CD4-positive, CD25-positive, alpha-beta regulatory T cell (primary cell): ENCODE measurements at places on chromosomes 12 and 14.

DNA sequence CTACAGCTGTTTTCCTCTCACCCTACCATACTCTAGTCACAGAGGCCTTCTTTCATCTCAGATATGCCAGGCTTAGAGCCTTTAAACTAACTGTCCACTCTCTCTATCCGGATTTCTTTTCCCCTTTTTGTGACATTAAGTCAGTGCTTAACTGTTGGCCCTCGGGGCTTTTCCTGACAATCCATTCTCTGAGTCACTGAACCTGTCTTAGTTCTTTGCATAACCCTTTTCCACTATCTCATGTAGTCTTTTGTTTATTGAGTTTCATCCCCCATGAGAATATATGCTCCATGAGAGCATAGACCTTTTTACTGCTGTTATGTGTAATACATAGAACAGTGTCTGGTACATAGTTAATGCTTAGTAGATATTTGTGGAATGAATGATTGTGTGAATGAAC lies 68.7 kb downstream of the PLEKHA5 start:
- no peak for DNase-seq

DNA sequence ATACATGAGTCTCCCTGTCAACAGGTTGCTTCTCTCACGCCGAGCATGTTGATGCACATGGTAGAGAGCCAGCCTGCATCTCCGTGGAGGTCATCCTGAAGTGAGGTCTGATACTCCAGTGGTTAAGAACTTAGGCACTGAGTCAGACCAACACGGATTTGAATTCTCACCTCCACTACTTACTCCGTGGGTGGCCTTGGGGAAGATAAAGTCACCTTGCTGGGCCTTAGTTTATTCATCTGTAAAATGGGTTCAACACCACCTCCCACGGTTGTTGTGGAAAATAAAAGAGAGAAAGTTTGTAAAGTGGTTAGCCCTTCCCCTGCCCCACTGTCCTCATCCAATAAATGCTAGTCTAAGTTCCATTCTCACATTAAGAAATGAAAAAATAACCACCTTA lies 408.9 kb downstream of the MED13L start:
- no peak for DNase-seq

DNA sequence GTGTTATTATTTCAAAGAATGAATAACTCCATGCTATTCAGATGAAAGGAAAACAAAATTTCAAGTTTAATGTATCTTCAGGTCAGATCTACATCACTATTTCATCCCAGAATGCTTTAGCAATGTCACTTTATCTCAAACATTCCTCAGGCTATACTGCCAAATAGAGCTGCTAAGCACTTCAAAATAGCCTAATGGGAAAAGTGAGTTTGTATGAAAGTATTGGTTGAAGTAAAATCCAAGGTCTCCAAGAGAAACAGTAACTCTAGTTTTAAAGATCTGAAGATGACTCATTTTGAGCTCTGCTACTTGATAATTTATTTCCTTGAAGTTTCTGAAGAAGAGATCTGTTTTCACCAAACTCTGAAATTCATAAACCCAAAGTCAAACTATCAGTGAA lies 466.2 kb upstream of the FOXG1 start:
- DNase-seq = no peak

DNA sequence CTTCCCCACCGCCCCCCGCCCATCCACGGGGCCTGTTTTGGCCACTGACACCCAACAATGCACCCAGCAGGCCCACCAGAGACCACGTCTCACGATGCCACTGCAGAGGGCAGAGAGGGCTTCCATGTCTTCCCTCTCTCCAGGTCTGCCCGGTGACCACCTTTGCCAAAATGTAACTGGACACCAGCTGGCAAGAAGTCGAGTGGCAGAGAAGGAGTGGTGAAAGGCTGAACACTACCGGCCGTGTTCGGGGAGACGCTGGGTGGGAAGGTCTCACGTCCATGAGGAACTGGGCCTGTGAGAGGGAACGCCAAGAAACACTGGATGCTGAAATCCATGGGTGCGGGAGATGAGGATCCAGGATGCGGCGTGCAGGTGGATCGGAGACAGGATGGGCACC lies 308.2 kb downstream of the ADGRD1 start:
- no peak for DNase-seq

DNA sequence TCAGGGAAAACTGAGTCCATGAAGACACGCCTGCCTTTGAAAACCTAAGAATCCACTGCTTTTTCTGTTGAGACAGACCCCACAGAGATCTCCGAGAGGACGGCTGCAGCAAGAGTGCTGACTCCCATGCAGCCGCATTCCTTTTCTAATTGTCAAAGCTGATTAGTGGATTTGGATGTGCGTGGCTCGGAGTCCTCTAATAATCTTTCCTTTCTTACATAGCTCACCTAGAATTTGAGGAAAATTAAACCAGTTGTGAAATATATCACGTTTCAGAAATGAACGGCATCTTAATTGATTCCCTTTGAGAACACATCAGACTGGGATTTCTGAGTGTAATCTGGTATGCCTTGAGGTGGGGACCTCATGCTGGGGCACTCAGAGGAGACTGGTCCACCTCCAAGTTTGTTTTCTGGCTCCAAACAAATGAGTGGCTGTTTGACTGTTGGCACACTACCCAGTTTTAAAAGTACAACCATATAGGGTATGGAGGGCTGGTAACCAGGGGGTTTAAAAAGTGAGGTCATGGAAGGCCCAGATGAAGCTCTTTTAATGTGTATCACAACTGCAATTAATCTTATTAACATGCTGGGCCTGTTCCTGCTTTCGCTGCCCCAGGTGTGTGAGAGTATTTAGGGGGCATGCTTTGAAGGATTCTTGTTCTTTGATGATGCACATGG lies 63.3 kb downstream of the RASSF3 start:
- no peak for DNase-seq

- no peak for DNase-seq
These were observed 460.5 kb downstream of the TMEM121 start for GRCh38 chr14:105986894-105987284.

- no peak for DNase-seq
These were observed 24.7 kb downstream of the OR4N2 start for GRCh38 chr14:19828314-19828713.

DNA sequence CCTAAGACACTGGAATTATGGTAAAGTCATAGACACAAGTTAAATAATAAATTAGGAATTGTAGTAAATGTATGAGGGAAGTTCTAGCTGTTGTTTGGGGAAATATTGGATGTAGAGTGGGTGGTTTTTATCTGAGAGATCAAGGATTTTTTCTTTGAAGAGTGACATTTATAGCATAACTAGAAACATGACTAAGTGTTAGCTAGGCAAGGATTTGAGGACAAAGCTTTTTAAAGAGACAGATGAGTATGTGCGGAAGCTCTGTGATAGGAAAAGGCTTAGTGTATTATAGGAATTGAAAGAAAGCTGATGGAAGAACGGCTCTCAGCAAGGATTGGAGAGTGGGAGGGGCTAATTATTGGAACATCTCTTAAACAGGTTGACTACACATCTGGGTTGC lies 24.5 kb downstream of the PDZRN4 start:
- DNase-seq = no peak

- DNase-seq = no peak
These were observed 31.1 kb upstream of the EIF5 start for GRCh38 chr14:103302966-103303365.

GRCh38 chr14:50920482-50921230 lies 23.6 kb downstream of the PYGL start:
- no peak for DNase-seq

GRCh38 chr14:44412858-44413569 lies 94.1 kb downstream of the FSCB start:
- DNase-seq = no peak

DNA sequence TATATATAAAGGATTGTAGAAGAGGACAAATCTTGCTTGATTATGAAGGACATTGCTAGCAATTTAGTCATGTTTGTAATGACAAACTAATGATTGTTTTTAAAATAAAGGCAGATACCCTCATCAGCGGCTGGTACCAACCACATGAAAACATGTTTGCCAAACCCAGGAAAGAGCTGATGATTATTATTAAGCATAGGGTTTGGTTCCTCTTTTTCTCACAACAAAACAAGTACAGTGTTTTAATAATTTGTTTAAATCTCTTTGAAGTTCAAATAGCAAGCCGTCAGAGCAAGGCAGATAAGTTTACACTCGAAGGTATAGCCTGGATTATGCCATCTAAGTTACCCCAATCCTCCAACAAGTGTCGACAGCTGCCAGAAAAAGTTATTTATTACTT lies 5.3 kb upstream of the SINHCAF start:
- DNase-seq = no peak

DNA sequence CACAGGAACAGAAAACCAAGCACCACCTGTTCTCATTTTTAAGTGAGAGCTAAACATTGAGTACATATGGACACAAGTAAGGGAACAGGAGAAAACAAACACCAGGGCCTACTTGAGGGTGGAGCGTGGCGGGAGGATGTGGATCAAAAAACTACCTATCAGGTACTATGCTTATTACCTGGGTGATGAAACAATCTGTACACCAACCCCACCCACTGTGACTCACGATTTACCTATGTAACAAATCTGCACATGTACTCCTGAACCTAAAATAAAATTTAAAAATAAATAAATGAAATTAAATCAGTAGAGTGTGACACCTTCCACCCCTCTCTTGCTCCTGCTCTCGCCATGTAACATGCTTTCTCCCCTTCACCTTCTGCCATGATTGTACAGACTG lies 615.5 kb downstream of the RPL10L start:
- no peak for DNase-seq
